ENCODE measurements at places on chromosomes 13 and 19.

DNA sequence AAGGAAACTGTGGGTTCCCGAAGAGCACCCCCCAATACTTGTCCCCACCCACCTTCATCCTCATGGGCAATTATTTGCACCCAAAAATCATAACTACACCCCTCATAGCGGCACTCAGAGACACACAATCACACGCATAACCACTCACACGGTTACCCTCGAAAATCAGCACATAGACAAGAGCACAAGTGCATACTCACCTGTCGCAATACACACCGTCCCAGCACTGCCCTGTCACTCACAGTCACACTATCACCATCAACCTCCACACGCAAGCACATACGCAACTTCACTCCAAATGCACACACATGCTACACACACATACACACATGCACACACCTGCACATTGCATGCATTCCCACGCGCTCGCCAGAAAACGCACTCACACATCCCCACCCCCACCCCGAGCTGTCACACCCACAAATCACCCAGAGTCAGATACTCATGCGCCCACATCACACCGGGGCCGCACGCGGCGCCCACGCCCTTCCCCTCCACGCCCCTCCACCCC is 535 bp downstream of the COL5A3 start:
- peak; percentile 43 for DNase-seq

- DNase-seq: no peak
Observed at GRCh38 chr19:42280815-42281145, 11.7 kb downstream of the CIC start.

DNA sequence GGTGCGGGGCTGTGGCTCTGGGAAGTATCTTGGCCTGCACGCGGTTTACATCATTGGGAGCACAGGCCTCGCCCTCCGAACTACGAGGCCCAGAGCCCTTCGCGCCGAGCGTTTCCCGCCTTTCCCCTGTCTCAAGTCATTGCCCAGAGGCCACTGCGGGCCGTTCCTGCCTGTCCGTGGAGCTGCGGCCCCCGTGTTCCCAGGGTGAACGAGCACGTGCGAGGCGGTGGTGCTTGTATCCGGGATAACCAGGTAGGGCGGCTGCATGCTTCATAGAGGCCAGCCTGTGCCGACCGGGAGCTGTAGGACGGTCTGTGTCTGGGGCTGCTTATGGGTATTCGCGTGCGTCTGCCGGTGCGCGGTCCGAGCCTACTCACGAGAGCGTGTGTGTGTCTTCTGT is 32.5 kb downstream of the ZNF527 start:
- no peak for DNase-seq

GRCh38 chr19:408441-408901 is 476 bp downstream of the C2CD4C start:
- DNase-seq: peak; percentile 43

DNA sequence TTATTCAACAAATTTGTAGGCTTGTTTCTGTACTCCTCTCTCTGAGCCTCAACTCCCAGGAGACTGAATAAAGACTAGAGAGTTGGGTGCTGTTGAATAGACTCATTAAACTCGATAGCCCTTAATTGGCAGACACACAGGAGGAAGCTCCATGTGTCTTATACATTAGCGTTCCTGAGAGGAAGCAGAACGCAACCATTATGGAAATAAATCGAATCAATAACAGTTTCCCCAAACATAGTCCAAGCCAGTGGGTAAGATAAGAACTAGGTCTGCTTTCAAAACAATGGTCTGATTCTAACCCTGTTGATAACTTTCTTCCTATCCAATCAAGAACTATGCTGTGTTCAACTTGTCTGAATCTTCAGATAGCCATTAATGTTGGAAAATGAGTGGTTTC is 118.1 kb upstream of the FNDC3A start:
- DNase-seq: no peak

DNA sequence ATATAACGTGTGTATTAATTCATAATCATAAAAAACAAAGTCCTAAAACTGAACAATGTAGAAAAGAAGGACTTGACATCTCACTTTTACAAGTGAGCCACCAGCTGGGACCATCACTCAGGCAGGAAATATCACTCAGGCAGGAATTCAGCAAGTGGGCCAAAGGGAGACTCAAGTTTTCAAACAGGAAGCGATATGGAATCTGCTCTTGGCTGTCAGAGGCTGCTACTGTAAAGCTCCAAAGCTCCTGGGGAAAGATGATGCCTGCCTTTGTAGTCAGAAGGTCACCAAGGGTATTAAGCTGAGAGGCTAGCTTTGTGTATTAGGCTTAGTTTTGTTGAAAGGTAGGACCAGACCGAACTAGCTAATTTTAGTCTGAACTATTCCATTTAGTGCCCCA is 5.5 kb upstream of the AKAP11 start:
- DNase-seq: no peak

DNA sequence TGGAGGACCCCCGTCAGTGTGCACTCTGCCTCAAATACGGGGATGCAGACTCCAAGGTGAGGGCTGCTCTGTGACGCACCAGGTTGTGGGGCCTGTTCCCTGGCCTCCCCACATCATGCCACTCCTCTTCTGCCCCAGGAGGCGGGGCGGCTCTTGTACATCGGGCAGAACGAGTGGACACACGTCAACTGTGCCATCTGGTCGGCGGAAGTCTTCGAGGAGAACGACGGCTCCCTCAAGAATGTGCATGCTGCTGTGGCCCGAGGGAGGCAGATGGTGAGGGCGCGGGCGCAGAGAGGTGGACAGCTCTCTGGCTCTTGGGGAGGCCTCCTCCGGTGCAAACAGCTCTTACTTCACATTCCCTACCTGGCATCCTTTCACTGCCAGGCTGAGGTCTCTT is 11.2 kb downstream of the KMT2B start:
- no peak for DNase-seq

DNA sequence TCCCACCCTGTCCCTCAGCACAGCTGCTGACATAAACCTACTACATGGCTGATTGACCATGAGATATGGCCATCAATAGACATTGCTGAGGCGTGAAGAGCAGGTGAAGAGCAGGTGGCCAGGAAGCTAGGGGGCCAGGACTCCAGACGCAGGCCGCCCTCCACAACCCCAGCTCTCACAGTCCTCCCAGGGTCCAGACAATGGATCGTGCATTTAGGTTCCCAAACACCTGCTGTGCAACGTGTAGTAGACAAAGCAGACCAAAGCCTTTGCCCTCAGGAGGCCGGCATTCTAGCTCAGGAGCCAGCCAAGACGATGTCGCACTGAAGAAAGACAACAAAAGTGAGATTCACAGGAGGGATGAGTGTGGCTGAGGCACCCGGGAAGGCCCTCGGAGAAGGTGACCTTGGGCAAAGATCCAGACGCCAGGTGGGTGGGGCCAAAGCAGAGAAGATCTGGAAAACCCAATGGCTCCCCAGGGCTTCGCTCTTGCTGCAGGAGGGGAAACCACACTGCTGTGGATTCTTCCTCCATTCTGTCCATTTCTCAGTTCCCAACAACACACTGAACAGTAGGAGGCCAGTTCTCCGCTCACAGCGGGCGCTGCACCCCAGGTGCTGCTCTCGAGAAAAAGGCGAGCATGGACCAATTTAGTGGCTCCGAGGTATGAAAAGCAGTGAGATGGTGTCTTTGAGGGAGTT is 1.4 kb downstream of the FFAR1 start:
- DNase-seq: no peak

GRCh38 chr19:19420570-19421298 is 15.3 kb downstream of the GATAD2A start:
- no peak for DNase-seq

- no peak for DNase-seq
Observed at GRCh38 chr13:87622971-87623370, 48.2 kb upstream of the SLITRK5 start.

GRCh38 chr13:33677215-33677614 is 140.7 kb upstream of the RFC3 start:
- no peak for DNase-seq

DNA sequence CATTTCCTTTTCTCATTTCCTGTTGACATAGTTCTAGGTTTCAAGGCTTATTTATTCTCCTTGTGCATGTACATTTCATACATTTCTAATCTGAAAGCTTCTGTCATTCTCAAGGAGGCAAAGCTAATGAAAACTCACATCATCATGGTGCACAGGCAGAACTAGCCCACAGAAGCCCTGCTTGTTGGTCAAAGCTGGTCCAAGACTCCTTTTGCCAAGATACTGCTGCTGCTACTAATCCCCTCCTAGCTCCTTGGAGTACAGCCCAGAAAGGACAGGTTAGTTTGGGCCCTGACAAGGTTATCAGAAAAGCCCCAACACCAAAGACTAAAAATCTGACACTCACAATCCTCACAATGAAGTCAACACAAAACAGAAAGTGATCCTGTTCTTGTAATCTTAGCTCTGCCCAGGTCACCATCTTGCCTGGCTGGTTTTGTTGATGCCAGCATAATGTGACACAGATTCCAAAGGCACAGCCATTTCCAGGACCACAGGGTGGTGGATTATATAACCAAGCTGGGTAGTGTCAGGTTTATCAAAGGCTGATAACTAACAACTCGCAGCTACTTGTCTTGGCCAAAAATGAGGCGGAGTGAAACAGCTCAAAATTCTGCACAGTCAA is 417.4 kb downstream of the NDFIP2 start:
- DNase-seq: no peak

- no peak for DNase-seq
Observed at GRCh38 chr13:47332149-47332548, 435.3 kb upstream of the HTR2A start.

DNA sequence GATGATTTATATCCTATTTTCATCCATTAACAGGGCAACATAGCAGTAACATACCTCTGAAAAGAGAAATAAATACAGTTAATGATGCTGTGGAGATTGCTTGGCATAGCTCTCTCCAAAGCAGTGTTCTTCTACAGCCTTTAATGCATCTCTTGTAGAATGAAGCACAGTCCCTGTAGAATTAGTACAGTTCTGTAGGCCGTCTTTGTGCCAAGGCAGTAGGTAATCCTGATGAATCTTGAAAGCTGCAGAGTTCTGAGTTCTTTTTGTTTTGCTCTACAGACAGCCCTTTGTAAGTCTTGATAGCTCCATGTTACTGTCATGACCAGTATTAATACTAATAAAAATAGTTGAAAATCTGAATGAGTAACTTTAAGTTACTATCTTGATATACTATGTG is 184.2 kb downstream of the MAB21L1 start:
- no peak for DNase-seq

DNA sequence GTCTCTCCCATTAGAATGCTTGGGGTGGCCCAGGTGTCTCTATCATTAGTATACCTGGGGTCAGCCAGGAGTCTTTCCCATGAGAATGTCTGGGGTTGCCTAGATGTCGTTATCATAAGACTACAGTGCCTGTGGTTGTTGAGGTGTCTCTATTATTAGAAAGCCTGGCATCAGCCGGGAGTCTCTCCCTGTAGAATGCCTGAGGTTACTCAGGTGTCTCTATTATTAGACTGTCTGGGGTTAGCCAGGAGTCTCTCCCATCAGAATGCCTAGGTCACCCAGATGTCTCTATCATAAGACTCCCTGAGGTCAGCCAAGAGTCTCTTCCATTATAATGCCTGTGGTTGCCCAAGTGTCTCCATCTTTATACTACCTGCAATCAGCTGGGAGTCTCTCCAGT is 1541.1 kb downstream of the UQCRFS1 start:
- DNase-seq: no peak

DNA sequence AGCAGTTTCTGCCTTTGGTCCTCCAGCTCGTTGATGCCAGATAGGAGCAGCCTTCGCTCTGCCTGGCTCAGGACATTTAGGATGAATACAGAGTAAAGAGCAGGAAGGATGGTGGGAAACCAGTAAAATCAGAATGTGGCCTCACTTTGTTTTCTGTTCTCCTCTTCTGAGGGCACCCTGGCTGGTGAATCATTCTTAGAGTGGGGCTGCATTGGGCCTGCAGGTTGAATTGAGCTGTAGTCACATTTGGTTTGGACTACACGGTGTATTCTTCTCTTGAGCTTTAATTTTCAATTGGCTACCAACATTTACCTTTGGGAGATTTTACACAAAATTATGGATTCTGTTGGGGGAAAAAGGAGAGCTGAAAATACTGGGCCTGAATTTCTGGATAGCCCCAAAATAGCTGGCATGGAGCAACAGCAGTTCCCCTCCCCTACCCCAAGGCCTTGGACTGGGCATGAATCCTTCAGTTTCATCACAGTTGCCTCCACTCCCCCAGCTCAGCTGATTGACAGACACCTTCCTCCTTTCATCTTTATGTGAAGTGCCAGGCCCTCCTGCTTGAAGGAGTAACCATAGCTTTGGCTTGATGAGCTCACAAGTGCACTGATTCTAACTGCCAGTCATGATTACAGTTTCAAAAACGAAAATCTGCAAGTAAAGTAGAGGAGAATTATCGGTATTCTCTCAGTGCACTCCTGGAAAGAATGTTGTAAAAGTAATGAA is 24.3 kb downstream of the ERCC5 start:
- DNase-seq: no peak

DNA sequence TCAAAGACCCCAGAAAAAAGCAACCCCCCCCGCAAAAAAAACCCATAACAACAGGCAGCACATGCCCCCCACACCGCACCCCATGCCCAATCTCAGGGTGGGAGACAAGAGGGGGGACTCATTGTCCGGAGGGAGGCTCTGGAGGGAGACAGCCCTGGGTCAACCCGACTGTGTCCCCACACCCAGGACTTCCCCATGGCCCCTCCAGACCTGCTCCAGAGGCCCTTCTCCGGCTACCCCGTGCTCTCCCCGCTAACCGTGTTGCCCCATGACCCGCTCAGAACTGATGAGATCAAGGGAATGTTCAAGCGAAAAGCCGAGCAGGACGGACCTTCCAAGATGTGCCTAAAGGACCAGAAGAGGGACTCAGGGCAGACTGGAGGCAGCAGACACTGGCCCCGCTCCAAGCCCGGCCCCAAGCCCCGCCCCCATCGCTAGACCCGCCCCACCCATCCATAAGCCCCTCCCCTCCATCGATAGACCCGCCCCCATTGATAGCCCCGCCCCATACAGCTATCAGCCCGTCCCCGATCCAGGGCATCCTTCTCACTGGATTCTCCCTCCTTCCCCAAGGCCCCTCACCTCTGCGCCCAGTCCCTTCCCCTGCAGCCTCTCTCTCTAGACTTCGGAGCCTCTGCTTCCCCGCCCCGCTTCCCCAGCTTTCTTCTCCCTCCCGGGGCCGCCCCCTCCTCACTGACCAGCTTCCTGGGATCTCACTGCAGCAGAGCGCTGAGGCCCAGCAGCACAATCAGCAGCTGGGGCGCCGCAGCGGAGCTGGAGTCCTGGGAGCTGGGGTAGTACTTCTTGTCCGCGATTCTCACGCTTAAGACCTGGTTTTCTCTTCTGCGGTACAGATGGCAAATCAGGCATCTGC is 2.2 kb downstream of the BST2 start:
- no peak for DNase-seq

- DNase-seq: no peak
Observed at GRCh38 chr13:103229674-103230073, 163.5 kb upstream of the SLC10A2 start.

- no peak for DNase-seq
Observed at GRCh38 chr13:95115525-95115924, 185.7 kb downstream of the ABCC4 start.

DNA sequence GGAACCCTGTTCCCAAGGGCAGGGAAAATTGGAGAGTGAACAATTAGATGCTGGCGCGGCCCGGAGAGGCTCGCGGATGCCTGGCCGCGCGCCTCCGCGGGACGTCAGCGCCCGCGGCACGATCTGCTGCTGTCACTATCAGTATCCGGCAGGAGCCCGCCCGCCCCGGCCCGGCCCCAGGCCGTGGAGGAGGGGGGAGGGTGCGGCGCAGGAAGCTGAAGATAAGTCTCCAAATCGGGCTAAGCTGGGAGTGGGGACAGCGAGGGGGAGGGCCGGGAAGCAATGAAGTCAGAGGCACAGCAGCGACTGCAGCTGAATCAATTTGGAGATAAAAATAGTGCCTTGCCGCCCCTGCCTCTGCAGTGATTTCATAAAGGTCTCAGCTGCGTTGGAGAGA is 441.5 kb upstream of the KLF12 start:
- peak; percentile 90 for DNase-seq

- DNase-seq: no peak
Observed at GRCh38 chr13:110797230-110797877, 83.9 kb downstream of the ING1 start.

Measured in left hindlimb (tissue), 1 donor.